ENCODE measurements at places on chromosomes 2 and 18. TPM values are rescaled to one million over a fixed set of nuclear protein-coding genes. Genes with fewer than 3 reads are reported as not detected.

GRCh38 chr2:176960061-176960460, 252.5 kb upstream of the HNRNPA3 start:
- no peak for DNase-seq

- DNase-seq, result no peak
These were observed 370.8 kb downstream of the TNS1 start for GRCh38 chr2:217632043-217632442.

DNA sequence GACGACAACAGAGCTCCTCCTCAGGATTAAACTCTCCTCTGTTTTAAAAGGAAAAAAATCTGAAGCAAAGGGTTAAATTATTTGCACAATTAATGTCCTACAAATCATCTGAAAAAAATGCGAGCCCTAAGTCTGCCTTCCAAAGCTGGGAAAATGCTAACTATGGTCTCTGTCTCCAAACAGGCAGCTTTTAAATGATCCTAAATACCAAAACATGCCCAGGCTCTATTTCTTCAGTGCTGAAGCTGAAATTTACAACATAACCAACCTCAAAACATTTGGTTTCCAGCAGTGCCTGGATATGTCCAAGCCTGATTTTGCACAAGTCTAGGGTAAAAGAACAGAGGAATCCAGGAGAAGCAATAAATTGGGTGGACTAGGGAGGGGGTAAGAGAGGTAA, 57.2 kb downstream of the LBH start:
- no peak for DNase-seq

DNA sequence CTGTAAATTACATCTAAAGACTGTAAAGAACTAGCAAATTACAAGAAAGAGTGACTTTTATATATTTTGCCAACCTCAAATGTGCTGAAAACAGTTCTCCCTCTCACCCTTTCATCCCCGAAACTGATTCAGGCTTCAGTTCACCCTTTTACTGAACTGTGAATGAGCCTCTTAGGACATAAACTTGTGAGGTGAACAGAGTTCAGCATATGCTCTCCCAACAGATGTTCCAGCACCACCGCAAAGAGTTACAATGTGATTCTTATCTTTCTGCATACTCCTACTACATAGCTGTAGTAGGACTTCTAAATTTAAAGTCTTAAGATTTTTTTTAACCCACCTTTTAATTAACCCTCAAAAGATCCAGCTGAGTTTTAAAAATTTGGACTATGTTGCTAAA, 1.2 kb upstream of the ZCCHC2 start:
- DNase-seq, result no peak

The TRAPPC8 gene
- total RNA-seq, result 32.3 TPM

DNA sequence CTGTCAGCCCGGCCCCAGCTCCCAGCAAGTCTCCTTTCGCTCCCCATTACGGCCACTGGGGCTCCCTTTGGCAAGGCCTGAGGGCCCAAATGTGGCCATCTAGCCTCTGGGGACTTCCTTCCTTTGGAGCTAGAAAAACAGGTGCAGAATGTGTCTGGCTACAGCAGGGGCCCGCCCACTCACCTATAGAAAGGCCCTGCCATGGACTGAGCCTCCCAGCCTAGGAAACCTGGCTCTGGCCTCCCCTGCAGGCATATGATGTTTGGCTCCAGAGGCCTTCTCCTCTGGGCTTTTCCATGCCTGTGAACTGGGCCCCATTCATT, 55.3 kb upstream of the ALPP start:
- no peak for DNase-seq

- DNase-seq, result no peak
These were observed 47.5 kb downstream of the CHRNA1 start for GRCh38 chr2:174716785-174717184.

The PTPRN gene
- total RNA-seq, result not detected

DNA sequence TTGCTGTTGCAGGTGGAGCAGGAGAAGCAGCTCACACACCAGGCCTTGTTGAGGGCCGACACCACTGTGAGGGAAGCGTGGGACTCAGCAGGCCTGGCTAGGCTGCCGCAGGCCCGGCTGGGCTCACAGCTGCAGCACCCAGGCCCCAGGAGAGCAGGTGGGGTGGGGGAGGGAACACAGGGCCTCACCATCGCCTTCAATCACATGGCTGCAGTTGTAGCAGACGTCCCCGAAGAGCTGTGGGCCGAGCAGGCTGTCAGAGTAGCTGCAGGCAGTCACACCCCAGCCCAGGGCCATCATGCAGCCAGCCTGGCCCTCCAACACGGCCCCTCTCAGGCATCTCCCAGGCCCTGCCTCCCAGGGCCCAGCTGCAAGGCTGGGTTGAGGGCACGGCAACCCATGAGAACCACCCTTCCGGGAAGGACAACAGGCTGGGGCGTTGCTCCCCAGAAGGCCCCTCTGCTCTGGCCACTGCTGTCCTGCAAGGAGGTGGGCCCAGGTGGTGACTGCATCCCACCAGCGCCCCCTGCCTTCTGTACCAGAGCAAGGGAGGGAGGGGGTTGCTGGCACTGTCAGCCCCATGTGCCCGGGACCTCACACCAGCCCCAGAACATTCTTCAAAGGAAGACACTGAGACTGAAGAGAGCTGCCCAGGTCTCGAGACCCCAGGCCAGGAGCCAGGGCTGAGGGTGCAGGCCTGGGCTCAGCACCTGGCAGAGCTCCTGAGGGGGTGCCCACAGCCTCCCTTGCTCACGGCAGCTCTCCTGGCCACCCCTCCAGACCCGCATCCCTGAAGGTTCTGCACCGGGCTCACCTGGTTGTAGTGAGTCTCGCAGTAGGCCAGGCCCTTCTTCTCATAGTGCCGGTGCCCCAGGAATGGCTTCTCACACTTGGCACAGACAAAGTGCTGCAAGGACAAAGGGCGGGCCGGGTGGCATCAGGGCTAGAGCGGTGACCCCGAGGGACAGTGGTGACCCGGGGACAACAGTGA, 5.6 kb upstream of the GPR17 start:
- no peak for DNase-seq

The HOXD1 gene
- total RNA-seq, result not detected

The MRPS9 gene
- 13.5 TPM for total RNA-seq

- no peak for DNase-seq
These were observed 95.0 kb upstream of the ZNF521 start for GRCh38 chr18:25446972-25447371.

The ELOA2 gene
- not detected for total RNA-seq

The CD207 gene
- not detected for total RNA-seq

GRCh38 chr2:171400395-171400794, 33.4 kb downstream of the METTL8 start:
- DNase-seq, result no peak

The UGT1A5 gene
- 4.6 TPM for total RNA-seq

Data from left lobe of liver (tissue), 2 donors.